ENCODE measurements at places on chromosomes 1 and 21.
A peak's percentile ranks its signal among the peaks of the same experiment; 100 is the strongest.

DNA sequence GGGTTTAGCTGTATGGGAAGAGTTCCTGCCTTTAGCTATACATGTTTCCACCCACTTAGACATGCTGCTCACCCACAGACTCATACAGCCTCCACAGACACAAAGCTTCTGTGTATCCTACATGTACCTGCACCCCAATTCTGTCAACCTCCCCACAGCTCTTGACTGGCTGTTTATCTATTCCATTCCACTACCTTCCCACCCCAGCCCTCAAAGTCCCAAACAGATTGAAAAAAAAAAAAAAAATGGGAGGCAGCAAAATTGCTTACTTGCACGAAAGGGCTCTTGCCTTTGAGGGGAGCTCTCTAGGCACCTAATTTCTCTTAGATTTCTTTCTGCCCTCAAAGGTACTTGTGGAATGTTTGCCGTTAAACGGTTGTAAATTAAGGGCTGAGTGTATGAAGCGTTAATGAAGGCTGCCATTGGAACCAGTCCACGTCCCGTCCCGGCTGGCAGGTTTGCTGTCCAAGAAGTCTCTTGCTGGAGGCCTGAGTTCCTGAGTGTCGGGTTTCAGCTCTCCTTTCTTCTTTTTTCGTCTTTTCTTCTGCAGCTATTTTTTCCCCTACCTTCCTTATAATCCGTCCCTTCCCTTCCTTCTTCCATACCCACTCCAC is 43.6 kb downstream of the PBX1 start:
- peak; percentile 52 for DNase-seq

DNA sequence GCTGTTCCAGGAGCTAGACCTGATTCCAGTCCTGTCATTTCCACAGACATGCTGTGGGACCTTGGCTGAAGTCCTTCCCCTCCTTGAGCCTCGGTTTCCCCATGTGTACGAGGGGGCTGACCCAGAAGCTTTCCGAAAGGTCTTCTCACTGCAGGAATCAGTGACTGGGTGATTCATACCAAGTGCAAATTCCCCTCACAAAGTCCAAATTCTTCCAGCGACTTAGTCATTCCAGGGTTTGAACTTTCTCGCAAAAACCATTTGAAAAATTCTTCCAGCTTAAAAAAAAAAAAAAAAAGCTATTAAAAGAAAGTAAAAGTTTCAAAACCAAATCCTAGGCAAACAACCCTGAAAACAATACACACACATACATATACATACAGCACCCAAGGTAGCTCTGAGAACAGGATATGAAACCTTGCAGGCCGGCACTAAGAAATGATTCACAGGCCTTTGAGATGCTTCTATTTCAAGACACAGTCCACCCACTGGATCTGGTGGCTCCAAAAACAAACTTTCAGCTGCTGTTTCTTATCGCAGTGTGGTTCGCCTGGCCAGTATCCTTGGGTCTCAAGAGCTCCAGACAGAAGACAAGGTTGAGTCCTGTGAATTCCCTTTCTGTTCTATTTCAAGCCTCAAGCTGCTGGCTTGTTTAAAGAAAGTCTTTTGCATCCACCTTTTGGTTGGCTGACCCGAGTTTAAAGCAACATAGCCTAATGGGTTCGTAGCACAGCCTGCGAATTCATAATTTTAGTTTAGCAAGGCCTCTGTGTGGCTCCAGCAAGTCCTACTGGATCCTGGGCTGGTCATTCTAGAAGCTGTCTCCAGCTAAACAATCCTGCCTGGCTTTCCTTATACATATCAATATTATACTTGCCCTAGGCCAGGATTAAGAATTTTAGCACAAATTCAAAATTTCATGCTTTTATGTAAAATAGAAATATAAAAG is 18.0 kb upstream of the ID3 start:
- no peak for DNase-seq

DNA sequence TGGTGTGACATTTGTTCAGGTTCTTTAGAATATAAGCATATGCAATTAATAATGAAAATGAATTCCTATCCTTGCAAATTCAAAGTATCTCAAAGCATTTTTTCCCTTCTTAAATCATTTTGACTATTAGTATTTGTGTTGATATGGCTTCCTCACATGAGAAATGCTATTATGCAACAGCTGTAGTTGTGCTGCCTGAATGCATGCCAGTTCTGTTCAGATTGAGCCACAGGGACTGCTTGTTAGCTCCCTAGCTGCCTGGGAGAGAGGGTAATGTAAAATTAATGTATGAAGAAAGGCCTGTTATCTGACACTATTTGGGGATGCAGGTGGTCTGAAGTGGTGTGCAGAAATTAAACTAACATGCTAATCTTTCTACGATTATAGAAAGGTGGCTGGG is 45.5 kb downstream of the CACHD1 start:
- DNase-seq: peak; percentile 67

- DNase-seq: no peak
Measured at GRCh38 chr1:184255560-184255959, 131.3 kb upstream of the C1orf21 start.

DNA sequence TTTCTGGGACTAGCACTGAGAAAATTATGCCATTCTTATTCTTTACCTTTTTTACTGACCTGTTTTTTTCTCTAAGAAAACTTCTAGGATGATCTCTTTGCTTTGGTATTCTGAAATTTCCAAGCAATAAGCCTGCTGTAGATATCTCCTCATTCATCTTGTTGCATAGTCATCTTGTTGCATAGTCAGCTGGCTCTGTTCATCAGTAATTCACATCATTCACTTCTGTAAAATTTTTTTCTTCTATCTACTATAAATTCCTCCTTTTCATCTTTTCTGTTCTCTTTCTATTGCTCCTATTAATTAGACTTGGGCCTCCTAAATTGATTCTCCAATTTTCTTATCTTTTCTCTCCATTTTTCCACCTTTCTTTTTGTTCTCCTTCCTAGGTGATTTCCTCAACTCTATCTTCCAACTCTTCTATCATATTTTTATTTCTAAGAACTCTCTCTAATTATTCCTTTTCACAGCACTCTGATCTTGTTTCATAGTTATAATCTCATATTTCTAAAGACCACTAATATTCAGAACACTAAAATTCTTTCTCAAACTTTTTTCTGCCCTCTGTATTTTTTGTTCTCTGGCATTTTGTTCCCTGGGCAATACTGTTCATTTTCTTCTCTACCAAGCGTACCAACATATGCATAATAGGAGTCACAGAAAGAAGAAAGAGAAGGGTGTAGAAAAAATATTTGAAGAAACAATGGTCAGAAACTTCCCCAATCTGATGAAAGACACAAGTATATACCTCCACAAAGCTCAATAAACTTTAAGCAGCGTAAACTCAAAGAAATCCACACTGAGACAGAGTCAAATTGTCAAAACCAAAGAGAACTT is 17.7 kb downstream of the TUT4 start:
- no peak for DNase-seq

Measured in A673 (cell line).